Activated naive CD4-positive, alpha-beta T cell treated with anti-CD3 and anti-CD28 coated beads for 36 hours (primary cell): ENCODE measurements at places on chromosomes 4 and X. TPM values are rescaled to one million over a fixed set of nuclear protein-coding genes. Genes with fewer than 3 reads are reported as not detected.
A peak's percentile ranks its signal among the peaks of the same experiment; 100 is the strongest.

GRCh38 chr4:123783921-123784320 is 387.3 kb downstream of the SPRY1 start:
- DNase-seq = no peak

GRCh38 chrX:153564047-153564606 is 34.8 kb downstream of the CCNQ start:
- DNase-seq = no peak

DNA sequence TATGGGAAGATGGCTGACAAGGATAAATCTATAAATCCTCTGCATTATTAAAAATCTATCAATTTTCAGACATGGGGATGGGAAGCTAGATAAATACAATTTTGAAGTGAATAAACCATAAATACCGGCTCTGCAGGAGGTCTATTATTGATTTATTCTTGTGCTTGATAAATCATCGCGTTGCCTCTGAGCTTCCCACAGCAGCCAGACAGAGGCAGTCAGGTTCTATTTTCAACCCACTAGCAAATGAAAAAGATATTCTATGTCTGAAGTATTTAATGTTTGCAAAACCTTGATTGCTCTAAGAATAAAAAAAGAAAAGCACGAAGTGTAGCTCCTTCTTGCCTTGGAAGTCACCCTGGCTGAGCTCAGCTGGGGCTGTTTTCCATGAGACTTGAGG is 216.2 kb downstream of the DHRSX start:
- DNase-seq = no peak

Gene CACNA1F
- 1.0 TPM for total RNA-seq

DNA sequence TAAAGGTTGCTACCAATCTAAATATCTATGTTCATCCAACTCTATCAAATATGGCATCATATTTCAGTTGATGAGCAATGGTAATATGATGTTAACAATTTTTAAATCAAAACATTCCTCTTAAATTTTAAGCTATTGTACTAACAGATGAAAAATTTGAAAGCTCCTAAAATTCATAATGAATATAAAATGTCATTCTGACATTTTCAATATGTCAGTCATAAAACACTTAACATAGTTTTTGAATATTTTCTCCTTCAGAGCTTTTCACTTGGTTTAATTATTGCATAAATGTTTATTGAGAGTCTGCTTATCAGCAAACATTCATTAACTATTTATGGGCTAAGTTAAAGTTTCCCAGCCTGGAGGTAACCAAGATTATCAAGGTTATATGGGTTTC is 11.8 kb downstream of the ARSJ start:
- no peak for DNase-seq

GRCh38 chr4:11624370-11624769 is 195.7 kb upstream of the HS3ST1 start:
- DNase-seq = no peak

Gene GPR143
- total RNA-seq = not detected

Gene GPRIN3
- total RNA-seq = 8.8 TPM

GRCh38 chr4:7893539-7893938 is 46.1 kb downstream of the AFAP1 start:
- no peak for DNase-seq

Gene CBLL2
- total RNA-seq = not detected

- peak; percentile 80 for DNase-seq
Observed at GRCh38 chrX:119755981-119756533, 2.3 kb upstream of the SOWAHD start.

Gene FRMD7
- not detected for total RNA-seq

Gene TRIML2
- not detected for total RNA-seq

DNA sequence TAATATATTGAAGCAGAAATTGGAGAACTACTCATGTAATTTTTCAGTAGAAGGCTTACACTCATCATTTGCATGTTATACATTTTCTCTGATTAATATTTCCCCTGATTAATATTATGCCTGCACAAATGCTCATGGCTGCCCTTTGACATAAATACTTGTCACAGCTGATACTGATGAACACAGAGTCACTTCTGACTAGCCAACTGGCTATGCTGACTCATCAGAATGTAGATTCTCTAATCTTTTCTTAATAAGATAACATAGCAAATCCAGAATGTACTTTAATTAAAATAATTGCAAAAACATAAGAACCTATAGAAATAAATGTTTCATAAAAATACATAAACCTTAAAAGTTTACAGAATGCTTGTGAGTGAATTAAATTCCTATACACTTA is 52.4 kb upstream of the C4orf54 start:
- DNase-seq = no peak

GRCh38 chrX:42996861-42997260 is 218.9 kb upstream of the PPP1R2C start:
- DNase-seq = no peak

GRCh38 chr4:33057736-33058135 is 2337.6 kb downstream of the PCDH7 start:
- DNase-seq = no peak

DNA sequence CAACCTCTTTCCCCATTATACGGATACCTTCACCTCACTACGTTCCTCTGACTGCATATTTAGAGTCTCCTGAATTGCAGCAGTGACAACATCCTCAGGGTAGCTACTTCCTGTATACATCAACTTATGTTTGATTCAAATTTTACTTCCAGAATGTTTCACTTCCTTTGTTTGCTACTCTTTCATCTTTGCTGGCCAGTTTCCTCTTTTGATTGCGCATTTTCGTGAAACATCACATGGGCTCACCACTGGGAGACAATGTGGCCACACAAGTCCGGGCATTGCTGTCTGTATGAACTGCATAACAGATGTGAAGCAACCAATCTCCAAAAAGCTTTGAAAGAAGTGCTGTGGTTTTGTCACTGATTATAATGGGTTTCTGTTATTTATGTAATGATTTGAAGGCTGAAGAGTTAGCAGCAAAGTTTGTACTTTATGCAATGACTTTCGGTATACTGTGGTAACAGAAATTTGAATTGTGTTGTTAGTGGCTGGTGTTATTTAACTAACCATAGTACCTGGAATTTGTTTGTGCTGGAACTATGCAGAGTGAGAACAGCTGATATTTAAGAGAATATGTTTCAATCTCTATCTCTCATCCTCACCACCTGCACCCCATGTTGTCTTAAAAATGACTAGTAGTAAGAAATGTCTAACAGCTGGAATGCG is 7.4 kb downstream of the SNCA start:
- peak; percentile 59 for DNase-seq

GRCh38 chr4:83582289-83582785 is 46.4 kb downstream of the GPAT3 start:
- peak; percentile 8 for DNase-seq

Gene NAA11
- not detected for total RNA-seq

DNA sequence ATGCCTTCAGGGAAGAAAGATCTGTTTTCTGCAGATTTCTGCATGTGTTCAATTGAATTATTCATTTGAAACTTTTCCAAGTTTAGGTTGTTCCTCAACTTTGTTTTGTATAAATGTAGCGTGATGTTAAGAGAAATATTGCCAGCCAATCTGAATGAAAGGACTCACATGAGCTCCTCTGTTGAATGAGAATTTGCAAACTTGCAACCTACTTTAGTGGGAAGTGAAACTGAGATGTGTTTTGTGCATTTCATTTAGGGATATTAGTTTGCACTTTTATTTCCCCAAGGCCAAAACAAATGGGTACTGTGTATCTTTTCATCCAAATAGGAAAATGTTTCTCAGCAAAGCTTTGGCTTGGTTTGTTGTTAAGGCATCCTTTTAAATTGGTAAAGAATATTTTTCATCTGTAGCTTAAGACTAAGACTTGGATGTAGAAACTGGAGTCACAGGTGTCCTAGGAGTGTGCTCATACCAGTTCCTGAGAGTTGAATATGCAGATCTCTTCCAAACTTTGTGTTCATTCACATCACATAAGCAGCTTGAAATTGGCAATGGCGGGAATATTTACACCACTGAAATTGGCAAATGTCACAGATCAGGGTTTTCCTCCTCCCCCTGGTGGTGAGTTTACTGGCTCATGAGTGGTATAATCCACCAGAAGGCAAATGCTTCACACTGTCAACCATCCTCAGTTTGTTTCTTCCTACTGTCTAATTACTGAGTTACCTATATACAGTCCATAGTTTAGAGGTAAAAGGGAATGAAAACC is 193.6 kb upstream of the BANK1 start:
- DNase-seq = peak; percentile 33

GRCh38 chr4:182616476-182616875 is 300.7 kb downstream of the DCTD start:
- DNase-seq = no peak

DNA sequence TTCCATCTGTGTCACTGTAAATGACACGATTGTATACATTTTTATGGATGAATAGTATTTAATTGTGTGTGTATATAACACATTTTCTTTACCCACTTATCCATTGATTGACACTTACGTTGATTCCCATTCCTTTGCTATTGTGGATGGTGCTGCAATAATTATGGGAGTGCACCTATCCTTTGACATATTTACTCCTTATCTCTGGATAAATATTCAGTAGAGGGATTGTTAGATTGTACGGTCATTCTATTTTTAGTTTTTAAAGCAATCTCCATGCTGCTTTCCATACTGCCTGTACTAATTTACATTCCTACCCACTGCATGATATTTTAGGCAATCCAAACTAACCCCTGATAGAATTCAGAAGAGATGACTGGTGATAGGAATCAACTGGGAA is 980.1 kb downstream of the FSTL5 start:
- no peak for DNase-seq

- no peak for DNase-seq
Observed at GRCh38 chr4:22427675-22428074, 88.2 kb downstream of the ADGRA3 start.

DNA sequence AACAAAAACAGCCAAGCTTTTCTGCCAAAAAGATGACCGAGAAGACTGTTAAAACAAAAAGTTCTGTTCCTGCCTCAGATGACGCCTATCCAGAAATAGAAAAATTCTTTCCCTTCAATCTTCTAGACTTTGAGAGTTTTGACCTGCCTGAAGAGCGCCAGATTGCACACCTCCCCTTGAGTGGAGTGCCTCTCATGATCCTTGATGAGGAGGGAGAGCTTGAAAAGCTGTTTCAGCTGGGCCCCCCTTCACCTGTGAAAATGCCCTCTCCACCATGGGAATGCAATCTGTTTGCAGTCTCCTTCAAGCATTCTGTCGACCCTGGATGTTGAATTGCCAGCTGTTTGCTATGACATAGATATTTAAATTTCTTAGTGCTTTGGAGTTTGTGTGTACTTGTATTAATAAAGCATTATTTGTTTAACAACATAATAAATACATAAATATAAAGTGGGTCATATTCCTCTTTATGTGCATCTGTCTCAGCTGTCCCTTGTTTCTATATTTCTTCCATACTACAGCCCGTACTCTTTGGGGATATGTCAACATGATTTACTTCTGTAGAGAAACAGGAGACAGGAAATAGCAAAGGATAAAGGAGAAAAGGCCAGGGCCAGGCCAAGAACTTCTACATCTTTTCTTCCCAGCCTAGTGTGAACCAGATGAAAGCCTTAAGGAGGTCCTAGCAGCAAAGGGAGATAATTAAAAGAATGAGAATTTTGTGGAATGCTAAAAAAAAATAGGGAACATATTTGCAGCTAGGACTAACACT is 667 bp downstream of the PTTG2 start:
- DNase-seq = no peak
